Omental fat pad (tissue), 4 donors: ENCODE measurements at places on chromosomes 5 and 9. TPM values are rescaled to one million over a fixed set of nuclear protein-coding genes. Genes with fewer than 3 reads are reported as not detected.

- no peak for DNase-seq
Observed at GRCh38 chr5:77987988-77988387, 211.8 kb upstream of the TBCA start.

Gene CD72
- total RNA-seq = 5.9 TPM

Gene MEIKIN
- total RNA-seq = 0.60 TPM

Gene IL17B
- 1.1 TPM for total RNA-seq

- no peak for DNase-seq
Observed at GRCh38 chr9:137876781-137877386, 698 bp upstream of the CACNA1B start.

Gene TLN1
- 301 TPM for total RNA-seq

Gene ALDOB
- total RNA-seq = not detected

Gene GNA14
- 7.4 TPM for total RNA-seq

Gene KCNMB1
- total RNA-seq = 0.19 TPM

GRCh38 chr5:33230467-33231078 is 210.2 kb upstream of the TARS1 start:
- DNase-seq = no peak

DNA sequence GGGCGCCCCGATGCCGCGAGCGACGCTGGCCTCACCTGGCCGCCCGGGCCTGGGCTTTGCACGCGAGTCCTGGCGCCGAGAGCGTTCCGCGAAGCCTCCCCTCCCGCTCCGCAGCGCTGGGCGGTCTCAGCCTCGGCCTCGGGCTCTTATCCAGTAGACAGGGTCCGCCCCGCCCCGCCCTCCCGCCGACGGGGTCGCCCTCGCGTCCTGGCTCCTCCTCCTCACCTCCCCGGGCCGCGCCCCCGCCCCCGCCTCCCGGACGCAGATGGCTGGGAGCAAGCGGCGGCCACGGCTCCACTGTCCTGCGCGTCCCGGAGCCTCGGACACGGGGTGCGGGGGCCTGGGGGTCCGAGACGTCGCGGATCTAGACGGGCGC is at the start of gene SLC6A3:
Gene SLC6A3 (minus strand): TSS at position 128 of the 376 bp plus-strand sequence. CDS start 2,243 bp downstream, outside the sequence.
- DNase-seq = peak; percentile 34

- no peak for DNase-seq
Observed at GRCh38 chr5:145976431-145977155, 40.2 kb downstream of the SH3RF2 start.

DNA sequence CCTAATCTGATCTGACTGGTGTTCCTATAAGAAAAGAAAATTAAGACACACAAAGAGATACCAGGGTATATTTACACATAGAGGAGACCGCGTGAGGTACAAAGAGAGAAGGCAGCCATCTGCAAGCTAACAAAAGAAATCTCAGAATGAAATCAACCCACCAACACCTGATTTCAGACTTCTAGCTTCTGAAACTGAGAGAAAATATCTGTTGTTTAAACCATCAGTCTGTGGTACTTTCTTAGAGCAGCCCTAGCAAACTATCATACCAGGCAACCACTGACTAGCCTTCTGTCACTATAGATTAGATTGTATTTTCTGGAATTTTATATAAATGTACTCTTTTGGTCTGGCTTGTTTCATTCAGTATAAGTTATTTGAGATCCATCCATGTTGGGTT is 779.3 kb upstream of the ACO1 start:
- DNase-seq = no peak

Gene FAXDC2
- 31.8 TPM for total RNA-seq

- no peak for DNase-seq
Observed at GRCh38 chr5:38115318-38115827, 143.0 kb upstream of the EGFLAM start.

DNA sequence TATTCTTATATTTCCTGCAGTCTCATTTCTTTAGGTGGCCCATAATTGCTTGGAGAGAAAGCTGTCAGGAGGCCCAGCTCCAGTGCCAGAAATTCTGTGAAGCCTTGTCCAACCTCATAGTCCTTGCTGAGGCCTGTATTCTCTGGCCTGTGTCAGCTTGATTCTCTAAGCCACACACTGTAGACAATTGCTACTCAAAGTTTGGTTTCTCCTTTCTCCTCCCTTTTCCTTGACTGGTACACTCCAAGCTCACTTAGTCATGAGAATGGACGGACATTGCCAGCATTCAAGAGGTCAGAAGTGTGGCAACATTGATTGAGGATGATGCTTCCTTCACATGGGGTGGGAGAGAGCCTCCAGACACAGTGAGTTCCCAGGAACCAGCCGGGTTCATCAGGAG is 71.3 kb upstream of the CXCL14 start:
- DNase-seq = no peak

DNA sequence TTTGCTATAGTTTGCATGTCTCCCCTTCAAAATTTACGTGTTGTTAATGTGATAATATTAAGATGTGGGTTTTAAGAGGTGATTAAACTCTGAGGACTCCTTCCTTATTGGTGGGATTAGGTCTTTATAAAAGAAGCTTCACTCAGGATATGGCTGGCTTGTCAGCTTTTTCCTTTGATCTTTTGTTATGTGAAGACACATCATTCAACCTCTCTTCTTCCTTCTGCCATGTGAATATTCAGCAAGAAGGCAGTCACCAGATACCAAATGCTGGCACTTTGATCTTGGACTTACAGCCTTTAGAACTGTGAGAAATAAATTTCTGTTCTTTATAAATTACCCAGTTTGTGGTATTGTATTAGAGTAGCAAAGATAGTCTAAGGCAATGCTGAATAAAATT is 855.9 kb upstream of the CDH10 start:
- no peak for DNase-seq

Gene C9
- not detected for total RNA-seq

GRCh38 chr5:1808439-1808838 is 7.2 kb downstream of the NDUFS6 start:
- no peak for DNase-seq
